ENCODE measurements at places on chromosomes 2 and 18. TPM values are rescaled to one million over a fixed set of nuclear protein-coding genes. Genes with fewer than 3 reads are reported as not detected.

DNA sequence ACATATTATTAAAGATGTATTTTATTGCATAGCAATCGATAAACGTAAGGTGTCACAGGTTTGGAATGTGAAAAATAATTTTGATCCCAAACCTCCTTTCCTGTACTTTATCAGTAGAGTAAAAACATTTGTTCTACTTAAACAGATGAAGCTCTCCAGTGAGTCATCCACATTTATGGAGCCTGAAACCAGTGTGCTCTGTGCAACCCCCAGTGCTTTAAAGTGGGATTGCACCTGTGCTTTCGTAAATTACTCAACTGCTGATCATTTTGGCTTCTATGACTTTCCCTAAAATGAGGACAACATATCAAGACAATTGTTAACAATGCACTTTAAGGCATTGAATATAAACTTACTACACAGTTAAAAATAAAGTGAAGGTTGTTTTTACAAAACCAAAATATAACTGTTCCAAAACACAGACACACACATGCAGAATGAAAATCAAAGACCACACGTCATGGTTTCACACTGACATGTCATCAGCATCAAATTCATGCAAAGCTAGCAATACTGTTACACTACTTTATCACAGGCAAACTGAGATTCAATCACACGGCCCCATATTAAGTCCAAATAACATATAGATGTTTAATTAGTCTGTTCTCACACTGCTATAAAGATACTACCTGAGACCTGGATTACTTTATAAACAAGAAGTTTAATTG is 9.7 kb downstream of the TMEM18 start:
- DNase-seq, result no peak

DNA sequence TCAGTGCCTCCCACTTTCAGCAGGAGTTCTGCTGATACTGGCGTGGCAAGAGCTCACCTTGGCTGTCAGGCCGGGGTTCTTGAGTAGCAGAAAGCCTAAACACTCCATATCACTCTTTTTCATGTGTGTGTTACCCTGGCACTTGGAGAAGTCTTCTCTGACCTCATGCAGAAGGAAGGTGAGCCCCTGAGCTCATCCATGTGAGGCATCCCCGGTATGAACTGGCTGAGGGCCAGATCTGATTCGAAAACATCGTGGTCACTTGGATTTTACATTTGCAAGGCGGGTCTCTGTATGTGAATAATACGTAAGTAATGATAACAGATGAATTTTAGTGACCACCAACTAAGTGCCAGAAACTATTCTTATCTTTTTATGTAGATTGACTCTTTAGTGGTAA is 93.6 kb downstream of the RAPGEF4 start:
- no peak for DNase-seq

DNA sequence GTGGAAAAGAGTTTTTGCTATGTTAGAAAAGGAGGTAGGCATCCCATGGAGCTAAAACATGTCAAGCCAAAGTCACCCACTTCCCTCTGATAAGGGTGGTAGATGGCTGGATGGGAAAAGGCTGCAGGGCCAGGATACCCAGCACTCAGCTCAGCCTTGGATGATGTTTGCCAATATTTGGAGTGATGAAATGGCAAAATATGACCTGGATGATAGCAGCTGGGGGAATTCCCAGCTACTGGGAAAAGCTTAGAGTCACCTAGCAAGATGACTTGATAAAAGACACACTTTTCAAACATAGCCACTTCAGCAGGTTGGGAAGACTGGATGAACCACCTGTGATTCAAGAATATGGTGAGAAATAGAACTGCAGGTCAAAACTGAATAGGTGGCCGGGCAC is 10.1 kb downstream of the RFX8 start:
- DNase-seq, result no peak

DNA sequence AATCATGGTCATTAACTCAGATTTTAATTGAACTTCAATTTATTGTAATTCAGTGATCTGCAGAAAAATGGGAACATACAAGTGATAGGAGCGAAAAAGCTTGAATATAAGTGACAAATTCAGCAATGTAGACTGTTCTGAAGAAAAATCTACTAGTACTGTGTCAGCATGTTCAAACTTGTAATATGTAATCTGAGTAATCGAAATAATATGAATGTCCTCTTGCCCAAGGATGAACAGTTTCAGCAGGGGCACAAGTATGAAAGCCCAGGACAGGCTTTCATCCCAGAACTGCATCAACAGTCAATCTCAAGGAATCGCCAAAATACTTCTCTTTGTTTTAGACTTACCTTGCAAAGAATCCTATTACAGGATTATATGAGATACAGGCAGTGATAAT is 1110.5 kb downstream of the LRP1B start:
- DNase-seq, result no peak

GRCh38 chr2:230312638-230313037 is 14.4 kb upstream of the SP140L start:
- no peak for DNase-seq

DNA sequence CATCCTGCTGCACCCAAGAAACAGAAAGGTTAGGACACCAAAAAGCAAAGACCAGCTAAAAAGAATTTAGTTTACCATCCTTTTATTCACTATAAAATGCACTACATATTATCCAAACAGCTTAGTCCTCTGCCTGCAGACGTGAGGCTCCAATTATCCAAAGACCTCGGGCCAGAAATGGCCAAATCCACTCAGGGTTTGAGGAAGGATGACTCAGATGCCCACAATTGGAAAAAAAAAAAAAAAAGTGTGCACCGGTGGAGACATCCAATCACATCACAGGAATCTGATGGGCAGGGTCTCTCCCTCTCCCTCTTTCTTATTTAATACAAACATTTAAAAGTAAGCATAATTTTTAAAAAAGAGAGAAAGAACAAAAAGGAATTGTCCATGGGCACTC is 65.7 kb downstream of the TRABD2A start:
- DNase-seq, result no peak

GRCh38 chr2:20494241-20494640 is 47.4 kb downstream of the RHOB start:
- DNase-seq, result no peak

GRCh38 chr2:100818003-100818605 is 1.8 kb upstream of the NPAS2 start:
- DNase-seq, result no peak

DNA sequence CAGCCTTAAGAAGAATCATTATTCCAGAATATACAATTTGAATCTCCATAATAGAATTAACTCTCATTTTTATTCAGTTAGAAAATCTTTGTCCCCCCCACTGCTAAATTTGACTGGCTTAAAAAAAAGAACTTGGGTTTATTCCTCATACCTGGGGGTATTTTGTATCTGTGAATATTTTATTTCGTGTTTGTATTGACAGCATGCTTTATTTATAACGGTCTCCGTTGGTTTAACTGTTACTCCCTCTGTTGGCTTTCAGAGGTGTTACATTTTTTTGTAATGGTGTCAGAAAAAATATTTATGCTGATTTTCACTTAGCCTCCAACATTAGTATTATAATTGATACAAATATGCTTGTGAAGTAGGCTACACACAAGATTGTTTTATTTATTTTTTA is 109.1 kb downstream of the HAUS1 start:
- no peak for DNase-seq

- DNase-seq, result no peak
Measured at GRCh38 chr2:215771241-215771640, 242.1 kb downstream of the MREG start.

- DNase-seq, result no peak
Measured at GRCh38 chr2:130842770-130843169, 6.1 kb downstream of the ARHGEF4 start.

GRCh38 chr18:892316-892715 is 12.4 kb upstream of the ADCYAP1 start:
- DNase-seq, result no peak

GRCh38 chr2:133765658-133766057 is 197.4 kb upstream of the NCKAP5 start:
- DNase-seq, result no peak

DNA sequence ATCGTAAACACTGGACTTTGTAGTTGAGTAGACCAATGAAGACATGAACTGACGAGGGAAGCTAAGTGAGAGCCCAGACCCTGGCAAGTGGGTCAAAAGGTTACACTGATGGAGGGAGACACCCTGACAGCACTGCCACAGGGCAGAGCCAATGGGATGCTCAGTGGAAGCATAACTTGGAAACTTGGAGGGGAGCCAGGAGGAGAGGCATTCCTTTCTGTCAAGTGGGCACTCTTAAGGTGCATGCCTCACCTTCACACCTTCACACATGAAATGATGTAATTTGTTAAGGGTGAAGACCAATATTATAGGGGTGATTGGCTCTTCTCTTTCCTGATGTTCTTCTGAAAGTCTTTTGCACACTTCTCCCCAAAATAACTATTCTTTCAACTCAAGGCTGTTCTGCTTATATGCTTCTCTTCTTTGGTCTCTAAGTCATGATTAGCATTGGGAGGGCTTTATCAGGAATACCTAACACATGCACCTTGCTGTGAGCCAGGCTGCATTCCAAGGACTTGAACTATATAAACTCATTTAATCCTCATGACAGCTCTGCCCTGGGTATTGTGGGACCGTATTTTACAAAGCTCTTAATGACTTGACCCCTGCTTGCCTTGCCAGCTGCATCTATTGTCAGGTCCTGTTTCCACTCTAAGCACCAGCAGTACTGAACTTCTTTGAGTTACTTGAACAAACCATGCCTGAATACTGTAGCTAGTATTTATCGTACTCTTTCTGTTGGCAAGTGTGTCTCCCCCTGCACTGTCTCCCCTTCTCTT is 19.0 kb downstream of the RPL37A start:
- no peak for DNase-seq

DNA sequence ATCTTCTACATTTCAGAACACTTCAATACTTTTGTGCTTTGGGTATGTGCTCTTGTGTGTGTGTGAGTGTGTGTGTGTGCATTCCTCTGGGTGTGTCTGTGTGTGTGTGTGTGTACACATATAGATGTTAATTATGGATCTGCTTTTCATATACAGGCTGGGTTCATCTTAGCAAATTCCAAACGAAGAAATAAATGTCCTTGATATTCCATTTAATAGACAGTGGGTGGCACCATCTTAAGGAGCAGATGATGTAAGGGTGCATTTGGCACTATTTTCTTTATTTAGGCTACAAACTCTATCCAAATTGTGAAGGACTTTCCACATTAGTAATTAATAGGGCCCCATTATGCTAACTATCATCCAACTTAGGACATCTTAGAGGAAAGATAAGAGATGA is 425.8 kb upstream of the POU3F3 start:
- no peak for DNase-seq

GRCh38 chr2:207960090-207960489 is 65.2 kb downstream of the PLEKHM3 start:
- DNase-seq, result no peak

DNA sequence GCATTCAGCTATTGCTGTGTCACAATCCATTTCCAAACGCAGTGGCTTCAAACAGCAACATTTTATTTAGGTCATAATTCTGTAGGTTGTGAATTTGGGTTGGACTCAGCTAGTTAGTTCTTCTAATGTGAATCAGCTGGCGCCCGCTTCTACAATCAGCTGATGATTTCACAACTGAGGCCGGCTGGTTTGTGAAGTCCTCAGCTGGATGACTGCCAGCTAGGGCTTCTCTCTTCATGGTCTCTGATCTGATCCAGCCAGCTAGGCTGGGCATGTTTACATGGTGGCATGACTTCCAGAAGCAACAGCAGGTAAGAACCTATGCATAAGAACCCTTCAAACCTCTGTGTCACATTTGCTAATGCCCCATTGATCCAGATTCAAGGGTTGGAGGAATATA is 172.0 kb downstream of the SLC4A10 start:
- no peak for DNase-seq

GRCh38 chr18:63292831-63293683 is 26.5 kb downstream of the BCL2 start:
- peak; percentile 65 for DNase-seq

GRCh38 chr2:129756276-129756675 is 223.2 kb upstream of the RAB6C start:
- no peak for DNase-seq

- no peak for DNase-seq
Measured at GRCh38 chr18:56973487-56973886, 173.4 kb upstream of the BOD1L2 start.

DNA sequence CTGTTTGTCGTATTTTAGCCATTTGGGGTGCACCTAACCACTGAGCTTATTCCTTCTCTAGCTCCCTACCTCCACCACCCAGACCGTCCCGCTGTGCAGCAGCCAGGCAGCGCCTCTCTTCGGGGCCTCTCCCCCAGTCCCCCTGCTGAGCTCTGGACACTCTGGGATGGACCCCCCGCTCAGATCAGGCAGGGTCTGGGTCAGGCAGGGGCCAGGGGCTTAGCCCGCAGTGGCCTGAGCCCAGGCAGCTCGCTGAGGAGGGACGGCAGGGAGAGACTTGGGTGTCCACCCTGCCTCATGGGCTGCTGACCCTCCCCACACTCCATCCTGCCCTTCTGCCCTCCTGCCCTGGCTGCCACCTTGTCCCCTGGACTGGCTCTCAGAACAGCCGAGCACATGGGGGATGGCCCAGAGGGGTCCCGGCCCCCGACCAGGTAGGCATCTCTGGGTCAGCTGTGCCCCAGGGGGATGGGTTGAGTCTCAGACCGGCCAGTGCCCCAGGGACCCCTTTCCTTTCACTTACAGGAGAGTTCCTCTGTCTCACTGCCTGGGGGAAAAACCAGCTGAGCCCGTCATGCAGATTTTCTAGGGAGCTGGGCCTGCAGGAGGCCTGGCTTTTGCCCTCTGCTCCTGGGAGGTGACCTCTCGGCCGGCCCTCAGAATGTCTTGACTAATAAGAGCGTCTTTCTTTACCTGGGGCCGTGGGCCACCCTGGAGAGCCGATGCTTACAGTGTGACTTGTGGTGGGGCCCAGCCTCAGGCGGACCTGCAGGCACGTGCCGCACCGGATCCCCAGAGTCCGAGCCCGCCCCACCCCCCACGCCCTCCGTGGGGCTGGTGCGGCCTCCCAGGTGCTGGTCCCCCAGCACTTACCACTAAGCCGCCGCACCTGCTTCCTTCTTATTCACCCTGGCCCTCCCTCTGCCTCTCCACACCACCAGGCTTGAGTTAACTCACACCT is 22.8 kb upstream of the PXDN start:
- no peak for DNase-seq

- DNase-seq, result no peak
Measured at GRCh38 chr2:113182471-113183260, 8.9 kb downstream of the PSD4 start.

GRCh38 chr2:47024046-47024445 is 108.4 kb upstream of the MCFD2 start:
- DNase-seq, result no peak

The RNF125 gene
- 12.0 TPM for total RNA-seq

The HOXD13 gene
- total RNA-seq, result not detected

The ZBTB14 gene
- 14.4 TPM for total RNA-seq

The CYP26B1 gene
- total RNA-seq, result not detected

The CFC1 gene
- total RNA-seq, result not detected

The PPP1R7 gene
- total RNA-seq, result 54.8 TPM

The ANKRD62 gene
- not detected for total RNA-seq

The BCL11A gene
- 0.81 TPM for total RNA-seq

The COLEC11 gene
- not detected for total RNA-seq

The TSN gene
- total RNA-seq, result 69.9 TPM

The FASTKD2 gene
- 23.7 TPM for total RNA-seq

The DNER gene
- total RNA-seq, result not detected
